ENCODE measurements at places on chromosomes 1 and 21.

- DNase-seq = no peak
Measured at GRCh38 chr1:93033785-93034184, 45.3 kb upstream of the MTF2 start.

- peak; percentile 21 for DNase-seq
Measured at GRCh38 chr21:34986561-34987500, 62.3 kb downstream of the RUNX1 start.

- no peak for DNase-seq
Measured at GRCh38 chr1:240169188-240169587, 77.5 kb downstream of the FMN2 start.

GRCh38 chr1:41431490-41432350 is 52.8 kb downstream of the EDN2 start:
- DNase-seq = no peak

DNA sequence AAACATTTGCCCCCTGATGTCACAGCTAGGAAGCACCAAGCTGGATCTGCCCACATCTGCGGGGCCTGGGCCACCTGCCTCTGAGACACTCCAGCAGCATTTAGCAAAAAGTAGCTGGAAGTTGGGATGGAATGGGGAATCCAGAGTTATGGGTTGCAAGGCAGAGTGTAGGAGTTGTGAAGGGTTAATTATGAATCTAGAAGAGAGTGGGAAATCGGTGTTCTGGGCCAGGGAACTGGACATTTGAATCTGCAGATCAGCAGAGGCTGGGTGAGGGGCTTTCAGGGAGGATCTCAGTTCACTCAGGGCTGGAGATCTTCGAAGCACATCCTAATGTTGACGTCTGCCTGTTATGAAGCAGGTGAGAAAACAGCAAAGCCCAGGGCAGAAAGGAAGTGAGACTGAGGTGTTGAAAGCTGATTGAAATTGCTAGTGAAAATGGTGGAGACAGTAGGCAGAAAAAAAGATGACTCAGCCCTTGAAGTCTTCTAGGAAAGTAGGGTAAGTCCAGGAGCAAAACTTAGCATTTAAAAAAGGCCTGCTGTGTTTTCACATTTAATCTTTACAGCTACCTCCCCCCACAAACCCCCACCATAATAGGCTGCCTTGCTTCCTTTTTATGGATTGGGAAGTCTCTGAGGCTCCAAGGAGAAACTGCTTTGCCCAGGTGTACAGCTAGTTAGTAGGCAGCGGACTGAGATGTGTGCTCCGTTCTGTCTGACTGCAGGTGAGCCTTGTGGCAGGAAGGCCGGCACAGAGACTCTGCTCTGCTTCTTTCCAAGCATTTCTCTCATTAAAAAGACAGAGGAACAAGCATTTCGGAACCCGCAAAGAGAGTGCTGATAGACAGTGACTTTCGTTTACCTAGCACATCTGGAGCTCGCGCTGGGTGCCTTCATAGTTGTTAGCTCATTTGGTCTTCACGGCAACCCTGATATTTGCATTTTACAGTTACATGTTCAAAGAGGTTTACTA is 7.2 kb downstream of the VANGL1 start:
- no peak for DNase-seq

DNA sequence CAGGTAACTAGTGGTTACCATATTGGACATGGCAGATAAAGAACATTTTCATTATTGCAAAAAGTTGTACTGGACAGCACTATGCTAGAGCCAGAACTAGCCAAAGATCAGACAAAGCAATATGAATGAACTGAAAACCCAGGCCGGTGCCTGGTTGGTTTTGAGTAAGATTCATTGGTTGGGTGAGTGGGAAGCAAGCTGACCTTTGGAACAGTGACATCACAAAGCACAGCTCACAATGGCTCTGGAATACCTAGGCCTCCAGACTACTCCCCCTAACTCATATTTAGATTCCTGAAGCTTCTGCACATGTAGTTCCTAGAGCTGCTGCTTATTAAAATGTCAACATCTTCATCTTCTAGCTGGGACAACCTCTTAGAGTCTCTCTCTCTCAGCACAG is at the start of gene TMCO2:
Gene TMCO2 (plus strand): TSS at position 283 of the 400 bp plus-strand sequence. CDS start 57 bp downstream, at position 340.
- DNase-seq = no peak

GRCh38 chr21:41850085-41850484 is 29.1 kb downstream of the PRDM15 start:
- no peak for DNase-seq

GRCh38 chr1:150127868-150128267 is 21.8 kb upstream of the PLEKHO1 start:
- DNase-seq = no peak

- DNase-seq = no peak
Measured at GRCh38 chr21:37827913-37828312, 88.3 kb downstream of the KCNJ6 start.

- DNase-seq = no peak
Measured at GRCh38 chr1:63753591-63753990, 20.2 kb upstream of the ROR1 start.

DNA sequence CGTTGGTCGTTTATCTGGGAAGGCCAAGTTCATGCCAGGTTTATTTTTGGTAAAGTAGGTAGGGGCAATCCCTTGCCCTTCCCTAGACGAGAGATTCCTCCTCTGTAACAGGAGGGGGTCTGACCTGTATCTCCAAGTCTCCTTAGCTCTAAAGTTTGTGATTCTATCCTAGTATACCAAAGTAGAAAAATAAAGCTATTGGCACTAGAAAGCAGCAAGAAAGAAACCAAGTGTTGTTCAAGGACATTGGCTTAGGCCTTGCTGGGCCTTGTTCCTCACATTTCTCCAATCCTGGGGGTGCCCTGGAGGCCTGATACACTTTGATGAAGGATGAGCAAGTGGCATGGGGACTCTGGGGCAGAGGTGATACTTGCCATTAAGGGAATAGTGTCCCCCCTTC is 814 bp downstream of the MTARC2 start:
- no peak for DNase-seq

GRCh38 chr1:44587796-44588460 is 86.4 kb downstream of the TMEM53 start:
- DNase-seq = no peak

DNA sequence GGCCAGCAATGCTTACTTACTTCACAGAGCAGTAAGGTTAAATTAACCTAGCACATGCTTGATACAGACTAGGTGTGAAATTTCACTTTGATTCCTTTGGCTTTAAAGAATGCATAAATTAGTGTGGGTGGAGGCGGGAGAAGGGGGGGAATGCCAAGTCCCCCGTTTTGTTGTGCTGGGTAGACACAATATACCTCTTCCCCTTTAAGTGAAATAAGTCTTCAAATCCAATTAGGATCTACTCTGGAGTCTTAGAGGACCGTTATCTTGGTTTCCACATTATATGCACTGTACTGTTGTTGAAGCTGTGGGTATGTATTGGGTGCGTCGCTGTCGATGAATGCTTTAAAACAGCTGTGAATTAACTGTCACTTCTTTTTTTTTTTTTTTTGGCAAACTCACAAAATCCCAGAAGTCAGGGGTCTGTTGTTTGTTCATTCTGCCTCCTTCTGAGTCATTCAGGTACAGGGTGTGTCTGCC is 1.6 kb upstream of the S1PR1 start:
- no peak for DNase-seq

GRCh38 chr1:85495556-85495955 is 30.6 kb upstream of the DDAH1 start:
- no peak for DNase-seq

DNA sequence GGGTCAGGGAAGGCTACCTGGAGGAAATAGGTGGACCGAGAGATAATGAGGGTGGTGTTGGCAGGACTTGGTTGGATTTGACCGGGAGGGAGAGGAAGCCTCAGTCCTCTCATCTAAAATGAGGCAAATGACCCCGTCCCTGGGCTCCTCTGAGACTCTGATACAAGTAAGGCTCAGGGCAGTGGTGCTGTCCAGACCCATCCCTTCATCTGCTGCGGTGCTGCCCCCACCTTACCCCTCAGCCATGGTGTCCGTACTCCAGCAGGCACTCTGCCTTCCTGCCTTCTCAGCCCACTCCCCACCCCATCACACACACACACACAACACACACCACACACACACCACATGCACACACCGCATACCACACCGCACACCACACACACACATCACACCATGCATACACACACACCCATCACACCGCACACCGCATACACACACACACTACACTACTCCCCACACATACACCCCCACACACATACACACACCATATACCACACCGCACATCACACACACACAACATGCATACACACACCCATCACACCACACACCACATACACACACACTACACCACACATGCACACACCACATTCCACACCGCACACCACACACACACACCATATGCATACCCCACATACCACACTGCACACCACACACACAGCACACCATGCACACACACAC is 29.4 kb upstream of the SLC26A9 start:
- no peak for DNase-seq

DNA sequence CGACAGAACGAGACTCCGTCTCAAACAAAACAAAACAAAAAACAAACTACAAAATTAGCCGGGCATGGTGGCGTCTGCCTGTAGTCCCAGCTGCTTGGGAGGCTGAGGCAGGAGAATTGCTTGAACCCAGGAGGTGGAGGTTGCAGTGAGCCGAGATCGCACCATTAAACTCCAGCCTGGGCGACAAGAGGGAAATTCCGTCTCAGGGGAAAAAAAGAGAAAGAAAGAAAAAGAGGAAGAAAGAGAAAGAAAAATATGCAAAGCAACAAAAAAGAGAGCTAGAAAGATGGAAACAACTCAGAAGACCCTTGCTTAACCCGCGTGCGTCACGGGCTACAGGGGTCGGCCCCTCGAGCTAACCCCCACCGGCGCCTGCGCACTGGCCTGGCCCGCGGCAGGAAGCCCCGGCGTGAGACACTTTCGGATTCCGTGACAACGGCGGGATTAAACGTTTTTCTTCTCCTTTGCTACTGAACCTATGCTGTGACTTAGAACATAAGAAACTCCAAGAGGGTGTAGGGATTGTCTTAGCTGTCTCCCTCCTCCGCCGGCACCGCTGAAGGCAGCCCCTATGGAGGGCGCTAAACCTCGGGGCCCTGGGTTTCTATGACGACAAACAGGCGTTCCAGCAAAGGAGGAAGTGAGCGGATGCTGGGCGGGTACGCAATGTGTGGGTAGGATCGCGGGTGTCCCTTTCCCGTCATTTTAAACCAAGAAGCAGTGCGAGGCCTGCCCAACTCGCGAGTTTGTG is at the start of gene AXDND1:
Gene AXDND1 (plus strand): TSS at position 630 of the 751 bp plus-strand sequence. CDS start 539 bp downstream, outside the sequence.
- peak; percentile 82 for DNase-seq

- DNase-seq = no peak
Measured at GRCh38 chr1:162706606-162707005, 74.3 kb downstream of the DDR2 start.

Data from activated CD8-positive, alpha-beta memory T cell treated with anti-CD3 and anti-CD28 coated beads for 1 hour (primary cell).